Right cardiac atrium (tissue), 5 donors: ENCODE measurements at places on chromosomes 2 and 18. TPM values are rescaled to one million over a fixed set of nuclear protein-coding genes. Genes with fewer than 3 reads are reported as not detected.

The DSC2 gene
- polyA plus RNA-seq = 6.6 TPM

The SP9 gene
- not detected for polyA plus RNA-seq

The SPOPL gene
- 4.1 TPM for polyA plus RNA-seq

The KIAA2012 gene
- polyA plus RNA-seq = not detected

DNA sequence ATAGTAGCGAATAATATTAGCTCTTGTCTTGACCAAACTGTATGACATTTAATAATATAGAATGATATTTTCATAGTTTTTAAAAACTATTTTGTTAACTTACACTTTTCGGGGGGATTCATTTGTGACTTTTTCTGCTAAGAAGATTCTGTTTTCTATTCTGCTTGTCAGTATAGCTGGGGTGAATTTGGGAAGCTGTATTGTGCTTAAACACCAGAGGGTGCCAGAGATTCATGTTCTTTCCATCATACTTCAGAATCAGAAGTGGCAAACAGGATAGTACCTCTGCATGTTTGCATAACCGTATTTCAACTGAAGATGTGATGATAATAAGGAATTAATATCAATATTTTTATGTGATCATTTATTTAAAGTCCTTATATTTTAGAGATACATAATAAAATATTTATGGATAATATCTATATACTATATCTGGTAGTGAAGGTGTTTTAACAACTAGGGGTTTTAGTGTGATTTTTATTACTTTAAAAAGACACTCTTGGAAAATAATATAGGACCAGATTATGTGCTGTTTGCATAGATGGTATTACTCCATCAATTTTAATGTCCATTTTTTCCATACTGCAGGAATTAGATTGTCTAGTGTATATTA, 81.0 kb downstream of the TAF4B start:
- no peak for DNase-seq

DNA sequence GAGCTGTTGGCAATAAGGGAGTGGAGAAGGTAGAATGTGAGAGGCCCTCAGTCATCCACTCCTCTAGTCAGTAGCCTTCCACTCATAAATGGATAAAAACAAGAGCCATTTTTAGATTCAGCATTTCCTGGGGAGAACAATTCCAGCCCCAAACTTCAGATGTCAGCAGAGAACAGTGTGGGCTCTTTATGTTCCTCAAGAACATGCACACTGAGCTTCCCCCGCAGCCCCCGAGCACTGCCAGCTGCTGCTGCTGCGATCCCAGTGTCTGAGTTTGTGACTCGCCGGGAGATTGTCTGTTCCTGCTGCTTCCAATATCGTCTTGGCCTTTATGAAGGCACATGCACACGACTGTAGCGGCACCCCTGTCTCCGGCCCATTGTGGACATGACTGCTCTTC, 143.7 kb upstream of the CTNNA2 start:
- no peak for DNase-seq

GRCh38 chr2:143223556-143223955, 94.3 kb downstream of the ARHGAP15 start:
- DNase-seq = no peak
